ENCODE measurements at places on chromosomes 7 and 10.

DNA sequence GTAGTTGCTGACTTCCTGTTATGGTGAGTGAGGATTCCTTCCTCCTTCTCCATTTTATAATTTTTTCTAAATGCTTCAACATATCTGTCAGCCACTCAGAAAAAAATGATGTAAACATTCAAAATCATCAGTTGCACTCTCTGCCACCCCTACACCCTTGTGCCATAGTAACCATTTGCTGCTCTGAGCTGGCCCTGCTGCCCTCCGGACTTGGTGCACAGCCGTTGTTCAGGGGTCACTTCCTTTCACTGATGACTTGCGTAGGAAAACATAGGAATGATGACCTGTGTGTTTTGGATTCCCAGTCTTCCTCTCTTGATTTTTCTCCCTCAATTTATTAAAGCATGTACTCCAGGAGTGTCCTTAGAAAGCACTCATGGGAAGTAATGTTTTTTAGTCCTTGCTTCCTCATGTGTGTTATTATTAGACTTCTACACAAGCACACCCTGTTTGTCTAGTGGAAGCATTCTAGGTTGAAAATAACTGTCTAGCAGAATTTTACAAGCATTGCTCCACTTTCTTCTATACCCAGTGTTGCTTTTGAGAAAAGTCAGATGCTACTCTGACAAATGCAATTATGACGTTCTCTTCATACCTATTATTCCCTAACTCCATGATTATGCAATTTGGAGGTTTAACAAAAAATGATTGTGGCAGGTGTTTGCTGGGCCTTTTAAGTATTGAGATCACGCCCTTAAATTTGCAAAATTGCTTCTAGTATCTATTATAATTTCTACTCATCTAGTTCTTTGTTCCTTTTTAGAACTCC lies 62.6 kb upstream of the MTPN start:
- no peak for DNase-seq

DNA sequence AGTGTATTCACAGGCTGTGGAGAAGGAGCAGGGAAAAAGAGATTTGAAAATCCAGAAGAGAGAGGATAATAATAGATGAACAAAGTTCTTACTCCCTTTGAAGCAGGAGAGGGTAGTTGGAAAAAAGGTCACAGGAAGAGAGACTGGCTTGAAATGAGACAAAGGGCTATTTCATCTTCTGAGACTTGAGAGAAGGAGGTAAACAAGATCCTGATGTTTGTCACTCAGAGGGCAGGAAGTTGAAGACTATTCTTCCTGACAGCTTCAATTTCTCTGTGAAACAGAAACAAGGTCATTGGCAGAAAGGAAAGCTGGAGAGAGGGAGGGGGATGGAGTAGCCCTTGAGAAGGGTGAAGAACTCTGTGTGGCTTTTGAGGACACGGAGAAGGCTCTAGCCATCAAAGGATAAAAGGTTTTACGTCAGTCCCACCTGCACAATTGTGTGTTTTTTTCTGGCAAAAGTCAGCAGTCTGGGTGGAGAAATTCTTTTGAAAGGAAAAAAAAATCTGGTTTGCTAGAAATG lies 216.1 kb upstream of the STEAP4 start:
- no peak for DNase-seq

DNA sequence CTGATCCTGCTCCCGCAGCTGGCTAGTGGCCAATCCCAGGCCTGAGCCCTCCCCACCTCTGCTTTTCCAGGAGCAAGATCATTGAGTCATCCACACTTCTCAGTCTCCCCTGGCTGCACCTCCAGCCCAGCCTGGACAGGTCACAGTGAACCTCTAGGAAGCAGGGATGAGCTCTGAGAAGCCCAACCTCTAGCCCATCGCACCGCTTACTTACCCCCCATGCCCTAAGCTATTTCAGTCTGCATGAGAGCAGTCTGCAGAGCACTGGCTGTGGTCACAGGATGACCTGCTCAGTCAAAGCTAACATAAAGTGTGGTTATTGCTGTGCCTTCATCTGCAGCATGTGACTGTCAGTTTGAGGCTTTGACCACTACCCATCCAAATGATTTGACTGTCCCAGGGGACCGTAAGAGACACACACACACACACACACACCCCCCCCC lies 129.2 kb downstream of the SORBS1 start:
- DNase-seq: no peak

DNA sequence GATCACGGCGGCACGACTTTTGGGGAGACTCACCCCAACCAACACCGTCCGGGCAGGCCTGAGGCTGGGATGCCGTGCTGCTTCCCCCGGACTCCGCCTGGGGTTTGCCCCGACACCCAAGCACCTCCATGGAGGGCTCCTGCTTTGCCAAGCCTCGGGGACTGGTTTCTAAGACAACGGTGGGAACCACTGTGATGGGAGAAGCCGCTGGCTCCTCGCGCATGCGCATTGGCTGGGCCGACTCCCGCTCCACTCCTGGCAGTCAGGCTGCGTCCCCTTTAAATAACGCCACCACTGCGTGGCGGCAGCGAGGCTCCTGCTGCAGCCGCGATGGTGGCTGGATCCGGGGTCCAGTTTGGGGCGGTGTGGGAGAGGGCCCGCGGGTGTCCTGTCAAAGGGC lies 201.0 kb downstream of the ZNF716 start:
- DNase-seq: no peak

DNA sequence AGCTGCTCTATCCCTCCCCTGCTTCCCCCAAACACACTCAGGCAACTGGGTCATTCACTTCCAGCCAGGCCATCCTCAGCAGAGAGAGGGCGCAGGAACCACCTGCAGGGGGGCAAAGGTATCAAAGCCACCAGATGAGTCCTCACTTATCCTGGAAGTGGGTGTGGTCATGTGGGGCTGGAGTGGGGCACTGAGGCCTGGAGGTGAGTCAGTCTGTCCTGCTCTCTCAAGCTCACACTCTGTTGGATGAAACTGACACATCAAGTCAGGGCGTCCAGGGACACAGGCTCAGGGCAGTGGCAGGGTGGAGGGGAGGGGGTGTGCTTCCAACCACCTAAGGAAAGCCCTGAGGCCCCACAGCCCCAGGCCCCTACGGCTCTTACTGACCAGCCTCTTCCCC lies 8.0 kb upstream of the ELFN1 start:
- no peak for DNase-seq

- no peak for DNase-seq
These were observed 15.2 kb upstream of the LAMB4 start for GRCh38 chr7:108145401-108145800.

DNA sequence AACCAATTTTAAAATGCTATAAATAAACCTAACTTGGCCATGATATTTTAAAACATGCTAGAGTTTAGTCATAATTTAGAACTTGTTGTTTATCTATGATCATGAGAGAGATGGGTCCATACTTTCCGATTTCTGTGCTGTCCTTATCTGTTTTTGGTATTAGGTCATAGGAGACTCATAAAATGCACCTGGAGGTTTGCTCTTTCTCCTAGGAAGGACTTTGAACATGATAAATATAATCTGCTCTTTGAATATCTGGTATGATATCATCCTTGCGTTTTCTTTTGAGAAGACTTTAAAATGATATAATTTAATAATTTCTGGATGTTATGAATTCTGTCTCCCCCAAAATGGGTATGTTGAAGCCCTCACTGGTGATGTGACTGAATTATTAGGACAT lies 9.0 kb upstream of the ANTXRL start:
- no peak for DNase-seq

DNA sequence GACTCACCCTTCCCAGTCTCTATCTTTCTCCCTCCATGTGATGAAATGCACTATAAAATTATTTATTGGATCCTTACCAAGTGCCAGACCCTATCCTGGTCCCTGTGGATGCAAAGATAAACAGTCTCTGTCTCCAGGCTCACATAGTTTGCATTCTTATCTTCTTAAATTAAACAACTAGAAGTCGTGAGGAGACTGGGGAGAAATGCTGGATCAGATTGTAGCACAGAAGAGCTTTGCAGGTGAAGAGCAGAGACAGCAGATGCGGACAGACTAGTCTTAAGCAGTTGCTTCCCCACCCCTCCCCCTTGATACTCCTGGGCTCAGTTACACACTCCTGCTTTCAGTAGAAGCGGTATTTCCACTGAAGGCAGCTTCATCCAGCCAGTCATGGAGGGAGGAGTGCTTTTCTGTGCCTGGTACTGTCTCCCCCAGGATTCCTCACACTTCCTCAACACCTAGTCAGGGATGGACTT lies 20.8 kb upstream of the CDK1 start:
- DNase-seq: no peak

DNA sequence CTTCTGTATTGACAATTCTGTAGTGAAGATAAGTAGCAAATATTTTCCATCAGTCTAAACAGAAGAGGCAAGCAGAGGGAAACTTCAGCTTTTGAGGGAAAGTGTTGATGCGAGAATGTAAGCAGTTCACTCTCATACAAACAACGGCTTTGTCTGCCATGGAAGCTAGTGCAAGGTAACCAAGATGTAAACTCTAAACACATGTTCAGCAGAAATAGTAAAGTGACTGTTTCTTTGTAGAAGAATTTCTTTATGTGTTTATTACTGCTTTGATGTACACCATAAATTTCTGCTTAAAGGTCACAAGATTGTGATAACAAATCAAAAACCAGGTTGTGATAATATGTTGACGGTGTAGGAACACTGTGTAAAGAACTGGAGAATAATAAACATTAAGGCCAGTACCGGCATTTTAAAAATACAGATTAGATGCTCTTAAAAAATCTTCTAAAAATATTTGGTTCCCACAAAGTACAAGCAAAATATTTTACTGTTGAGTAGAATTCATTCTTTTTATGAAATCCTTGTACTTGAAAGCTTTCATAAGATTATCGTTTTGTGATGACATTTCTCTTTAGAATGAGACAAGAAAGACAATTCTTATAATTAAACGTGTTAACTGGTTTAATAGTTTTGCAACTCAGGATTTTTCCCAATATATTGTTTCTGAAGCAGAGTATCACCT lies 34.2 kb downstream of the SEMA3C start:
- DNase-seq: no peak

DNA sequence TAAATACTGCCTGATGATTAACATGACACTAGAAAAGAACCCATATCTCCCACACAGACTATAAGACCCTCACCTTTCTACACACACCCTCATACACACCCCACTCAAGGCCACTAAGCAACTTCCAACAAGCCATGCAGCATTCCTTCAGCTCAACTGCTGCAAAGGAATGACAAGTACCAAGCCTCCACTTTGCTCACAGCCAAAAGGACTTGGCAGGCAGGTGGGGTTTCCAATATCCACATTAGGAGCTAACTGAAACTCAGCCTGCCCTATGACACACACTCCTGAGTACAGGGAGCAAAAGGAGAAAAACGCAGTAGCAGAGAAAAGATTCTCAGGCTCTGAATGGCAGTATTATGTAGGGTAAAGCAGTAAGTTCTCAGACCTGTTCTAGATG lies 13.4 kb downstream of the USP54 start:
- no peak for DNase-seq

GRCh38 chr10:59283456-59284091 lies 78.8 kb downstream of the FAM13C start:
- no peak for DNase-seq

DNA sequence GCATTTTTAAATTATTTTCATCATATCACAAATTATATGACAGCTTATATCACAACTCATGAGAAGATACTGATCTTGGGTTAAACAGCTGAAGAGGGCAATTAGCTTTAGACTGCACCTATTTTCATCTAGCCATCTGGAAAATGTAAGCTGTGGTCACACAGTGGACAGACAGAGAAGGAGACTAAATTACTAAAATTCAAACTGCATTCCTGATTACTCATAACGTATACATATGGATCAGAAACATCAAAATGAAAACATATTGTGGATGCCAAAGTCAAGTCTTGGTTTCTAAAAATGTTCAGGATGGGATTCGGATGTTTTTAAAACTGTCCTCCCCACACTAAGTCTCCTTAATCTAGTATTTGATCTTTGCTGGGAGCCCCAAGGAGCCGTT lies 6.6 kb downstream of the BBIP1 start:
- no peak for DNase-seq

DNA sequence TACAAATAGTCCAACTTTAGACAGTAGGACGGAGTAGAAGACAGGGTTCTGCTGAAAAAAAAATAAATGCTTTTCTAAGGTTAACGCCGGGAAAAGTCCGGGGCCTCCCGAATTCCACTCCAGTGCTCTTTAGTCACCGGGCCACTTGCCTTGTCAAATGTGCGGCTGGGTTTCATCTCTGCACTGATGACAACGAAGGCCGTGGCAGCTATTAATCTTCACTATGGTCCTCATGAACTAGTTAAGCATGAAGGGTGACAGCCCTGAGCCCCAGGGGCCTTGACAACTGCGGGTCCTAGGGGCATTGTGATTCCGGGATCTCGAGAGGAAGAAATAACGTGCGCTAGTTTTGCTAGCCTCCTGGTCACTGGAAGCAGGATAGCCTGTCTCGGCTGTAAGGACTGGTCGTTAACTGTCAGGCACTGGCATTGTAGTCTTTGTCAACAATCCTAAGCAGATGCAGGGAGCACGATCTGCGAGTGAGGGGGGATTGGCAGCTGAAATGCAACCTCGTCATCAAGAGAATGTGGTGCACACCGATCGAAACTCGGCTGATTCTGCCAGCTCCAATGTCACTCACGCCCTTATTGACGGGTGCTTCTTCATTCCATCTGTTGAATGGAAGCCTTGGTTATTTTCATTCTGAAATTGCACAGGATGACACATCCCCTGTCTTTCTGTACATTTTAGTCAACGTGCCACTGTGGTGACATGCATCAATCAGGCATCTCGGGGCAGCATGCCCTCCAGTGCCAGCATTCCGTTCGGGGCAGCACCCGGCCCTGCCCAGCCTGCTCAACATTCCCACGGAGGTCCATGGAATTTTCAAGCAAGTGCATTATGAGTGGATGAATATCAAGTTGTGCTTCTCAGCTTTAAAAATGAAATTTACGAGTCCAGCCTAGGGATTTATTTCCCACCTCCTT lies 51.6 kb upstream of the MGMT start:
- no peak for DNase-seq

DNA sequence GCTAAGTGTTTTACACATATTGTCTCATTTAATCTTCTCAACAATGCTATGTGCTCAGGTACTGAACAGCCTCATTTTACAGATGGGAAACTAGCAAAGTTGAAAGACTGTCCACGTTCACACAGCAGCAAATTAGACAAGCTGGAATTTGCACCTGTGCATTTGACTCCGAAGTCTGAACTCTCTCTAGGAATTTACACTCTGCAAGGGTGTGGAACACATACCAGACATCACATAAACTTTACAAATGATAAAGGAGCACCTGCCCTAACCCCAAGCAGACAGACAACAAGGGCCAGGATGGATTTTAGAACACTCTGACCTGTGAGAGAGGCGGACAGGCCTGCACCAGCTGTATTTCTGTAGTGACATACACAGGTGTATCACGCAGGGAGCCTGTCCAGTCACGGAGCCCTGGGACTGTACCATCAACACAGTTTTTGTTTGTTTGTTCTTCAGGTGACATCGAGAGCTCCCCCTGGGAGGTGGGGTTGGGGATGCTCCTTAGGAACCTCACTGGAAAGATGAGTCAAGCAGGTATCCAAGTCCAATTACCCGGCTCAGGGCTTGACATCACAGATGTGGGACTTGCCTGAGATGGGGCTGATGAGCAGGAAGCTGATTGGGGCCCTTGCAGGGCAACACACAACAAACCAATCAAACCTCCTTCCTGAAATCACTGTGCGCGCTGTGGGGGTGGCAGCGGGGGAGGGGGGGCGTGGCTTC lies 31.0 kb downstream of the MKI67 start:
- no peak for DNase-seq

- no peak for DNase-seq
These were observed 8.2 kb upstream of the GET4 start for GRCh38 chr7:868189-868486.
